ENCODE measurements at places on chromosomes 1 and 21. TPM values are rescaled to one million over a fixed set of nuclear protein-coding genes. Genes with fewer than 3 reads are reported as not detected.

KRTAP19-3 gene
- not detected for total RNA-seq

LGR6 gene
- 0.14 TPM for total RNA-seq

TNFRSF18 gene
- 0.98 TPM for total RNA-seq

ADAMTS5 gene
- not detected for total RNA-seq

CAPN8 gene
- not detected for total RNA-seq

ARTN gene
- 43.2 TPM for total RNA-seq

PTGER3 gene
- not detected for total RNA-seq

TMCC2 gene
- 4.3 TPM for total RNA-seq

ANGPTL3 gene
- not detected for total RNA-seq

SEC16B gene
- total RNA-seq = 0.42 TPM

FMOD gene
- total RNA-seq = 0.05 TPM

IQCC gene
- total RNA-seq = 3.5 TPM

RGS4 gene
- total RNA-seq = 0.42 TPM

WRAP73 gene
- 19.4 TPM for total RNA-seq

PCSK9 gene
- total RNA-seq = 125 TPM

CYYR1 gene
- total RNA-seq = 3.2 TPM

MYBPH gene
- total RNA-seq = not detected
